ENCODE measurements at places on chromosomes 3 and 15.

DNA sequence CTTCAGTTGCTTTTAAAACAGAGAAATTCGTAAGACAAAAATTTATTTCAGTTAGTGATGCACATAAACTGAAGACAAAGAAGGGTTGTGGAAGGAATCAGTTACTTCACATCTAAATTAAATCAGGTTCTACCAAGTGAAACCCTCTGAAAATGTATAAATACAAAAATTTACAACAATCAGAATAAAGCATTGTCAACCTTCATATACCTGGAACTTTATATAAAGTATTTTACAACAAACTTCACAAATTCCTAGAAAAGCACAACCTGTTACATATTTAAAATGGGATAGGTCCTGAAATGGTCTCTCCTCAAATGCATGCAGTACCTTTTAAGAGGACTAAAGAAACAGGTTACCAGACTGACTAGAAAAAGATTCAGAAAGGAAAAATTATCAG, 26.9 kb downstream of the ATOSA start:
- no peak for DNase-seq

- no peak for DNase-seq
These were observed 81.6 kb downstream of the KLF15 start for GRCh38 chr3:126275620-126275904.

DNA sequence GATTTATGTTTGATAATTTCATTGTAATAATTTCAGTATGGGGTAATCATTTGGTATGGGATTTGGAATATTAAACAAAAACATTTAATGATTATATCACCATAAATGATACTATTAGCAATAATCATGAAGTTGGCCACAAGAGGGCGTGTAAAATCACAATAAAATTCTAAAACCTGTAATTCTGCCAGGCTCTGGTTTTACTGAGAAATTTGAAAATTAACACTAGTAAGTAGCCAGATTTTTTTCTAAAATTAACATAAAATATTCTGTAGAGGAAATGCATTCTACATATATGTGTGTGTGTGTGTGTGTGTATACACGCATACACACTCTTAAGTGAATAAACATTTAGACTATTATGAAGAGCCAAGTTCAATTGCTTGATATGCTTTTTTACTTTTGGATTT, 40.5 kb downstream of the FEZF2 start:
- peak; percentile 12 for DNase-seq

GRCh38 chr3:74590620-74591262, 23.7 kb downstream of the CNTN3 start:
- no peak for DNase-seq

DNA sequence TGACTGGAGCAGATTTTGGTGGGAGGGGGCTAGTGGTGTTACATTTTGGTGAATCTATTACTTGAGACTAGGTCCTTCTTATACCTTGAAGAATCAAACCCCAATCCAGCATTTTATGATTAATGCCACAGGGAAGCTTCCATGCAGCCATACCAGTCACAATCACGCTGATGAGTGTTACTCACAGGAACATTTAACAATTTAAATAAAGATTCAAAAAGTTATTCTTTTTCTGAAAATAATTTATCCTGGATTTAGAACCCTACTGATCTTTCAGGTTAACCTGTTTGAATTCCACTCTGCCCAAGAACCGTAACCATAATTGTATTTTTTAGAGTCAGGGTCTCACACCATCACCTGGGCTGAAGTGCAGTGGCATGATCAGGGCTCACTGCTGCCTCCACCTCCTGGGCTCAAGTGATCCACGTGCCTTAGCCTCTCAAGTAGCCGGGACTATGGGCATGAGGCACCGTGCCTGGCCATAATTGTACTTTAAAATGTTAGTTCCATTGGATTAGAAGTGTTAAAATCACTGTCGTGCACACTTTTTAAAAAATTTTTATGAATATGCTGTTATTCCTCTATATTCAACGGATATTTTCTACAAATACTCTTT, 929 bp upstream of the MTMR10 start:
- DNase-seq = no peak

- DNase-seq = no peak
These were observed 20.2 kb downstream of the CFAP91 start for GRCh38 chr3:119723022-119723421.

GRCh38 chr15:47136236-47136635, 581.1 kb upstream of the SEMA6D start:
- no peak for DNase-seq

DNA sequence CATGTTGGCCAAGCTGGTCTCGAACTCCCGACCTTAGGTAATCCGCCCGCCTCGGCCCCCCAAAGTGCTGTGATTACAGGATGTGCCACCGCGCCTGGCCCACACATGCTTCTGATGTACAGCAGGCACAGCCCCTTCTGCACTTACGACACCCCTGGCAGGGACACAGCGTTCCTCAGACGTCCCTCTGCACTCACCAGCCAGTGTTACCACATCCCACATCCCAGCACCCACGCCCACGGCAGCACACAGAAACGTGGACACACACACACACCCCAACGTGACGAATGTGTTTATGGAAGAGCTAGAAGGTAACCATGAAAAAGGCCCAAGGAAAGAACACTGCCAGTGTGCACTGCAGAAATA, 576 bp upstream of the RPAP1 start:
- DNase-seq = no peak

DNA sequence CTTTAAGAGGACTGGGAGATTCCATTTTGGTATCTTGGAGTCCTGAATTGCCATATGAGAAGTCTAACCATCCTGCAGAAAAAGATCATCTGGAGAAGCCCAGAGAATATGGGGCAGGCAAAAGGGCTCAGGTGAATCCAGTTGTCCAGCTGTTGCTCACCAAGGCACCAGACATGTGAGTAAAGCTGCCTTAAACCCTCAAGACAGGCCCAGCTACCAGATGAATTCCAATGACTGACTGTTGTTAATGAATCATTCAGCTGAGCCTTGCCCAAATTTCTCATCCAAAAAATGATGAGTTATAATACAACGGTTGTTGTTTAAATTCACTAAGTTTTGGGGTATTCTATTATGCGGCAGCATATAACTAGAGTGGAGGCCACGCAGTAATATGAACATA, 22.0 kb upstream of the NANOGP8 start:
- peak; percentile 10 for DNase-seq

DNA sequence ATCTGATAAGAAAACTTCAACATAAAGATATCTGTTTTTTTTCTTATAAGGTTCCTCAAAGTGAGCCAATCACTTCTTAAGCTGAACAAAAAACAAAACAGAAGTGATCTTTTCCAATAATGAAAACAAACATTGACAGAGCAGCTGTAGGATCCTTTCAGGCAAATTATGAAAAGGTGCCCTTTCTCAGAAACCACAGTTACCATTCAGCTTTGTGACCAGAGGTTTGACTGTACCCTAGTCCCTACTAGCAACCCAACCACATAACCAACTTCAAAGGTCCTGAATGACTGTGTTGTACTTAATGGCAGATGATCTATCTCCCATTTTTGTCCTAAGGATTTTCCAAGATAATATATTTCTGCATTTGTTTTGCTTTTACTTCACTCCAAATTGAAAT, 39.4 kb upstream of the CCR2 start:
- no peak for DNase-seq

- DNase-seq = no peak
These were observed 40.7 kb downstream of the ETV5 start for GRCh38 chr3:186068243-186068552.

GRCh38 chr3:12611117-12611516, 52.8 kb downstream of the RAF1 start:
- DNase-seq = no peak

DNA sequence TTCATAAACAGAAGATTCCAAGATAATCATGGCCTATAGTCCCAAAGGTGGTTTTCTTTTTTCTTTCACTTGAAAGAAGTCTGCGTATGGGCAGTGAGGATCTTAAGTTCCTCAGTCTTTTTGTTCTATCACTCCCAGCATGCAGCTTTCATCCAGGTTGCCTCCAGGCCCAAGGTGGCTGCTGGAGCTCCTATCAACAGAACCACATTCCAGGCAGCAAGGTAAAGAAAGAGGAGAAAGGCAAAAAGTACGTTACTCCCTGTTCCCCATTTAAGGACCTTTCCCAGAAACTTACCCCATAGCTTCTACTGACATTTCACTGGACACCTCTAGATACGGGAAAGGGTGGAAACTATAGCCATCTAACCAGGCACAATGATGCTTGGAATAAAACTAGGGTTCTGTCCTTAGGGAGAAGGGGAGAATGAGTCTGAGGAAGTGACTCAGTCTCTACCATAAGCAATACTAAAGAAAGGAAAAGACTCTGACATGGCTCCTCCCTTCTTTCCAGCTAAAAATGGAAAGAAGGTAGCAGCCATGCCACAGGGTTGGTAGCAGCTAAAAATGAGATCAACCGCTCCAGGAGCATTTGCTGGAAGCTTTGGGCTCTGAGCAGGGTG, 313.9 kb upstream of the NR2E3 start:
- peak; percentile 44 for DNase-seq

GRCh38 chr3:111915905-111916304, 56.8 kb downstream of the PHLDB2 start:
- peak; percentile 65 for DNase-seq

DNA sequence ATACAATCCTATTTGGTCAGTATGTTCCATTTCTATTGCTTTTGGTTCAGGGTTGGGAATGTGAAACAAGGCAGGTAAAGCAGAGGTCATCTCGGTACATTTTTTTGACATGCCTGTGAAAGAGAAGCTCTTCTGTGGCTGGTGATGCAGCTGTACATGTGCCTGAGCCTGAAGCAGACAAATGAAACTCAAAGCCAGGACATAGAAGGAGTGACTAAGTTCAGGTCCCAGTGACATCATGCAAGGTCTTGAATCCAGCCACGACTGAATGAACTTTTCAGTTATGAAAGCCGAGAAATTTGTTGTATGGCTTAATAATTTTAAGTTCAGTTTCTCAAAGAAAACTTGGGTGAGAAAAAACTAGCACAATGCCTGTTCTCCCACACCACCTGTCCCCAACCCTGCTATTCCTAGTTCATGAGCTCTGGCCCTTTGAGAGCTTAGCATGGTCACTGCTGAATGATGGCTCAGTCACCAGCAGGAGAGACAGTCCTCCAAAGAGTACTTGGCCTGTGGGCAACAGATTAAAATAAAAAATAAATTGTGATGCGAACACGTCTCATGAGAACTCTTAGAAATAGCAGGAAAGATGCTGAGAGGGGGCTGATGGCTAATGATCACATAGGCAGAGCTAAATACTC, 600.2 kb upstream of the GRM7 start:
- DNase-seq = no peak

DNA sequence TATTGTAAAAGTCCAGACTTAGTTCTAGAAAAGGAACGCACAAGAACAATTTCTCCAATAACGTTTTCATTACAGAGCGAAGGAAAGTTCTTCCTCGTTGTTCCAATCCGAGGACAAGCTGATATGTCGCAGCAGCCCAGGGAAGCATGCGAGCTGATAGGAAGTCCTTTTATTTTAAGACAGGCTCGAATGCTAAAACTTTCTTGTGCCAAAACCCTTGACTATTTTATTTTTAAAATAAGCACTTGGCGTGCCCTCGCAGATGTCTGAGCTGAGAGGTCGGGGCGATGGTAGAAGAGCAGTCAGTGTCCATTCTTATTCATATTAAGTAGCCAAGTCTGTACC, 433 bp upstream of the MITF start:
- DNase-seq = peak; percentile 26

DNA sequence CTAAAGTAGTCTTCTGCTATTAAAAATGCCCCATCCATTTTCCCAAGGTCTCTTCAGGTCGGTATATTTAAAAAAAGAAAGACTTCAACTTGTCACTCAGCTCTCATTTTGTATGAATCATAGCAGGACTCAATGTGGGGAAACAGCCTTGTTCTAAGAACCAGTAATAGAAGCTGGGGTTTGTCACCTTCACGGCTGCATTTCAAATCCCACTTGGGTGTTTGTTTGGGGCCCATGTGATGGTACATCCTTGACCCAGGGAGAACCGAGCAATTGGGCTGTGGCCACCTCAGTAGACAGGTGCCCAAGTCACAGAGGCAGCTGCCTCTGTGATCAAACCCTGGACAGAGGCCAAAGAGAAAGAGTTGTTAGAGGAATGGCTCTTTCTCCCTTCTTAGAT, 70.3 kb upstream of the ARL8B start:
- peak; percentile 50 for DNase-seq

GRCh38 chr3:177424521-177424920, 227.2 kb upstream of the TBL1XR1 start:
- no peak for DNase-seq

DNA sequence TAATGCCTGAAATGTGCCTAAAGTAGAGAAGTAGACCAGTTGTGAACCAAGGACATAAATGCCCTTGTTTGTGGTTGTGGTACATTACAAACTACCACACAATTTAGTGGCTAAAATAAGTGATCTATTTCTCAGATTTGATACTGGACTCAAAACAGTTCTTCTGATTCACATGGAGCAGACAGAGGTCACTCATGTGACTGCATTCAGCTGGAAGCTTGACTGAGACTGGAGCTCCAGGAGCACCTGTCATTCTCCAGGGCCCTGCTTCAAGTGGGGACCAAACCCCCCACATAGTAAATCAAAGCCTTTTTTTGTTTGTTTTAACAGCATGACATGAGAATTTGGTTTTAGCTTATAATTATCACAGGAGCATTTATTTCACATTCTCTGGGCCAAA, 301.2 kb downstream of the OXSM start:
- no peak for DNase-seq

DNA sequence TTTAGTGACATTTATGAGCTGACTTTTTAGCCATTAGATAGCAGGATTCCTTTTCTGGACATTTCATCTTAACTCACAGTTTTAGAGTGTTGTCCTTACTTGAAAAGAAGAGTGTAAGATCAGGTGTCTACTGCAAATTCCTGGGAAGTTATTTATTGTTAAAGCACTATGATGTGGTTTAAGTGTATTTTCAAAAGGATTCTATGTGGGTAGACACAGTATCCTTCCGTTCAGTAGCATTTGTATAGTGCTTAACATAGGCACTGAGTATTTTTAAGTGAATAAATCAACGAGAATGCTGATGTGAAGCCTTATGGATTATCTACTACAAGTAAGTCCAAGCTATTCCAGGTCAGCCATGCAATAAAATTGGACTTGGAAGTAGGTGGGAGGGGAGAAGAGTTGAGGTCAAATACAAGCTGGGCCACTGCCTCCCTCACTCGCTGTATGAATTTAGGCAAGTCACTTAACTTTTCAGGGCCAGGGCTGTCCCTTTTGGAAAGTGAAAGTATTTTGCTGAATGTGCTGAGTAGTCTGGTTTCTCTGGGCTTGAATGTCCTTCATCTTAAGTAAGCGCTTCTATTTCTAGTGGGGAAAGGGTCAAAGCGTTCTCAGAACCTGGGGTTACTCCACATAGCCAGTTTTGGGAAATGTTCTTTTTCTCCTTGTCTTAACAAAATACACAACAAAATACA, 48.6 kb downstream of the GAP43 start:
- DNase-seq = peak; percentile 27

DNA sequence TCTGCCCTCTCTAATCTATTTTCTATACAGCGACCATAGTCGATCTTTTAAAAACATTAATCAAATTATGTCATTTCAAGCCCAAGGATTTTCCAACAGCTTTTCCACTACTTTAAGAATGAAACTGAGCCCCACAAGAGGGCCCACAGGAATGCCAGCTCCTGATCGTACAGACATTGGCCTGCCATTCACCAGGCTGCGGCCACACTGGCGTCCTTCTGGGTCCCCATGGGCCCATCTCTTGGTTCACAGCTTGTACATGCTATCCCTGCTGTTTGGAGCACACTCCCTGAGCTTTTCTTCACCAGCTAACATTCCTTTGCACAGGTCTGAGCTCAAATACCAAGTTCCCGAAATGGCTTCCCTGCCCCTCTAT, 149.6 kb downstream of the MYLK start:
- DNase-seq = no peak
